Motor neuron (in vitro differentiated cells): ENCODE measurements at places on chromosomes 2 and 18. TPM values are rescaled to one million over a fixed set of nuclear protein-coding genes. Genes with fewer than 3 reads are reported as not detected.

Gene APCDD1
- 251 and 272 TPM in 2 replicates for total RNA-seq

Gene SAG
- total RNA-seq, result 0.16 and 0.38 TPM in 2 replicates

Gene DNAH6
- total RNA-seq, result 0.56 and 0.81 TPM in 2 replicates

Gene AQP12A
- total RNA-seq, result not detected in 2 replicates

Gene OXER1
- total RNA-seq, result 0.27 and 0.54 TPM in 2 replicates

Gene ZNF638
- 110 and 130 TPM in 2 replicates for total RNA-seq

Gene LYPD1
- total RNA-seq, result 1.3 and 1.8 TPM in 2 replicates

Gene LRRC30
- not detected in 2 replicates for total RNA-seq

- ATAC-seq, result peak; percentile 85
Measured at GRCh38 chr18:45879681-45880655, 54.5 kb downstream of the SIGLEC15 start.

DNA sequence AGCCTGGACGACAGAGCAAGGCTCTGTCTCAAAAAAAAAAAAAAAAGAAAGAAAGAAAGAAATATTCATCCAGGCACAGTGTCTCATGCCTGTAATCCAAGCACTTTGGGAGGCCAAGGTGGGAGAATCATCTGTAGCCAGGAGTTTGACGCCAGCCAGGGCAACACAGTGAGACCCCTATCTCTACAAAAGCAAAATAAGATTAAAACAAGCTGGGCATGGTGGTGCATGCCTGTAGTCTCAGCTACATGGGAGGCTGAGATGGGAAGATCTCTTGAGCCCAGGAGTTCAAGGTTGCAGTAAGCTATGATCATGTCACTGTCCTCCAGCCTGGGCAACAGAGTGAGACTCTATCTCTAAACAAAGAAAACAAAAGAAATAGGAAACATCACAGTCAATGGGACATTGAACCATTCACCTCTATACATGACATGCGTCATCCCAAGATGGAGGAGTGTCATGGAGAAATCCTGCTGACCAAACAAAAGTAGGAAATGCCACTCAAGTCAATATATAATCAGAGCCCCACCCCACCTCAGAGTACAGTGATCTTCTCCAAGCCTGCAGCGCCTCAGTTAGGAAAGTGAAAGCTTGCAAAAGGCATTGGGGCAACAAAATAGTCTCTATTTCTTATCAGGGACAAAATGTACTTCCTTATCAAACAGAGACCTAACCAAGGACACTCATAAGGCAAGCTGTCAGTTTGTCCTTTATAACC lies 9.8 kb downstream of the FEV start:
- ATAC-seq, result no peak

- ATAC-seq, result no peak
Measured at GRCh38 chr2:60884800-60885199, 3.4 kb downstream of the REL start.

- no peak for ATAC-seq
Measured at GRCh38 chr2:215845839-215846586, 167.3 kb downstream of the MREG start.

GRCh38 chr18:54558609-54559585 lies 32.1 kb upstream of the DYNAP start:
- no peak for ATAC-seq

GRCh38 chr2:27369471-27370025 lies 590 bp downstream of the EIF2B4 start:
- ATAC-seq, result no peak

DNA sequence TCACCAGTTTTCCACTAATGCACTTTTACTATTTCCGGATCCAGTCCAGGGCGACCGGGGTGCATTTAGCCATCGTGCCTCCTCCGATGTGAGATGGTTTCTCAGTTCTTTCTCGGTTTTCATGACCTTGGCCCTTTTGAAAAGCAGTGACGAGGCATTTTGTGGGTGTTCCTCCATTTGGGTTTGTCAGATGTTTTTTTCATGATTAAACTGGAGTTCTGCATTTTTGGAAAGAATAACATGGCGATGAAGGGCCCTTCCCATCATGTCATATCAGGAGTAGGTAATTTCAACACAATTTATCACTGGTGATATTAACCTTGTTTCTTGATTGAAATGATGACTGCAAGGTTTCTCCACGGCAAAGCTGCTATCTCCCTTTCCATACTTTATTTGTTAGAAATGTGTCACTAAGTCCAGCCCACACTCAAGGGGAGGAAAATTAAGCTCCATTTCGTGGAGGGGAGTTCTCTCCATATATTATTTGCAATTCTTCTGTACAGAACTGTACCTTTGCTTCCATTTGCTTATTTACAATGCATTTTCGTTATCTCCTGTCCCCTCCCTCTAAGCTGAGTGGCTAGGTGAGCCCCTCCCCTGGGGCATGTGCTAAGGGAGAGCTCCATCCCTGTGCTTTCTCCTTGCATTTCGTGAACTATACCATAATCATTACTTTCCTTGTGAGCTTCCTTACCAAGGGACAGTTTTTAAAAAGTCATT lies 8.9 kb upstream of the KLF11 start:
- no peak for ATAC-seq

GRCh38 chr2:203071148-203071547 lies 56.5 kb downstream of the NBEAL1 start:
- ATAC-seq, result no peak

DNA sequence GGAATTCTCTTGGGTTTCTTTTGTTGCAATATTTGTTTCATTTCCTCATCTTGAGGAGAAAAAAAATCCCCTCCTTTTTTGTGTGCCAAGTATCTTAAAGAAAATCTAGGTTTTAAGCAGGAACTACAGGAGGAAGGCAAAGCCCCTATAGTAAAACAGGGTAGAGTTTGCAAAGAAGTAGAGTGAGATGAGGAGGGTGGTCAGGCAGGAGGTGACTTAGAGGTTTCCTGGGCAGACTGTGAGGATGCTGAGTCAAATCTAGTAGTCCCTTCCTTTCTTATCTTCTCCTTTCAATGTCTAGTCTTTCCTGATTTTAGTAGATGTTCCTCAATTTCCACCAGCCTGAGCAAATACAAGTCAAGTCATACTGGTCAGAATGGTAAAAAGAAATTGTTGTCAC lies 222.5 kb downstream of the PMAIP1 start:
- ATAC-seq, result no peak

DNA sequence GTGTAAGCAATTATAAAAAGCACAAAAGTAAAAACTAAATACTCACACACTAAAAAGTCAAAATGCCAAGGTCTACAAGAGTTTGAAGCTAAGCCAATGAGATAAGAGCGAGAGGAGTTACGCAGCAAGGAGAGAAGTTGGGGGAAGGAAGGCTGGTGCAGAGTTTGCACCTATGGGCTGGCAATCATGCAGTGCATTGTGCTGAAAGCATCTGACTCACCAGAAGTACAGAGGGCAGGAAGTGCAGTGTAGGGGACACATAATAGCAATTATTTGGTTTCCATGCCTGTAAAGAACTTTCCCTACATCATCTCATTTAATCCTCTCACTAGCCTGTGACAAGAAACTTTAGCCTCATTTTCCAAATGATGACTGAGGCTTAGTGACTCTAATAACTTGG lies 142.7 kb upstream of the KYNU start:
- no peak for ATAC-seq

DNA sequence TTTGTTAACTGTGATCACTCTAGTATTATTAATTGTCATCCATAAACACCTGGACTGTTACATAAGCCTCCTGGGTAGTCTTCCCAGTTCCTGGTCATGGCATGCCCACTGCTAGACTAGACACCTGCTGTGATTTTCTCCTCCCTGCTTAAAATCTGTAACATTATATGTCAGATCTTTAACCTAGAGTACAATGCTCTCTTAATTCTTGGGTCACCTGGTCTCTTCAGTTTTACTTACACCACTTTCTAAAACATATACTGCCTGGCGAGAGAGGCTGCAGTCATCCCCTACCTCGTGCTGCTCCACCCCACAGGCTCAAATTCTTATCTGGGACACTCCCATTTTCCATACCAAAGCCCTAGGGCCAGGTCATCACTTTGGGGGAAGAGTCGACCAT lies 161.3 kb downstream of the CDH2 start:
- ATAC-seq, result no peak
